Activated CD8-positive, alpha-beta memory T cell treated with anti-CD3 and anti-CD28 coated beads for 4 hours (primary cell): ENCODE measurements at places on chromosomes 7 and 10.

- DNase-seq: no peak
Observed at GRCh38 chr7:132352800-132353199, 223.5 kb downstream of the PLXNA4 start.

- no peak for DNase-seq
Observed at GRCh38 chr10:30431435-30431911, 2.5 kb upstream of the MAP3K8 start.

GRCh38 chr7:79506481-79506880, 53.0 kb upstream of the MAGI2 start:
- no peak for DNase-seq

DNA sequence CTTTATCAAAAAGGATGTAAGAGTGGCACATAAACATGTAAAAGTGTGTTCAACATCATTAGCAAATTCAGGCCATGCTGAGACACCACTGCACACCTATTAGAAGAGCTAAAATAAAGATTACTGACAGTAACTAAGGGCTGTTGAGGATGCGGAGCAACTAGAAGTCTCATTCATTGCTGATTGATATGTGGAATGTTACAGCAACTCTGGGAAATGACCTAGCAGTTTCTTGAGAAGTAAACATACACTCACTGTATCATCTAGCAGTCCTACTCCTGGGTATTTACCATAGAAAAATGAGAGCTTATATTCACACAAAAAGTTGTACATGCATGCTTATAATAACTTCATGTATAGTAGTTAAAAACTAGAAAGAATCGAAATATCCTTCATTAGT, 77.3 kb downstream of the CCSER2 start:
- DNase-seq: no peak

DNA sequence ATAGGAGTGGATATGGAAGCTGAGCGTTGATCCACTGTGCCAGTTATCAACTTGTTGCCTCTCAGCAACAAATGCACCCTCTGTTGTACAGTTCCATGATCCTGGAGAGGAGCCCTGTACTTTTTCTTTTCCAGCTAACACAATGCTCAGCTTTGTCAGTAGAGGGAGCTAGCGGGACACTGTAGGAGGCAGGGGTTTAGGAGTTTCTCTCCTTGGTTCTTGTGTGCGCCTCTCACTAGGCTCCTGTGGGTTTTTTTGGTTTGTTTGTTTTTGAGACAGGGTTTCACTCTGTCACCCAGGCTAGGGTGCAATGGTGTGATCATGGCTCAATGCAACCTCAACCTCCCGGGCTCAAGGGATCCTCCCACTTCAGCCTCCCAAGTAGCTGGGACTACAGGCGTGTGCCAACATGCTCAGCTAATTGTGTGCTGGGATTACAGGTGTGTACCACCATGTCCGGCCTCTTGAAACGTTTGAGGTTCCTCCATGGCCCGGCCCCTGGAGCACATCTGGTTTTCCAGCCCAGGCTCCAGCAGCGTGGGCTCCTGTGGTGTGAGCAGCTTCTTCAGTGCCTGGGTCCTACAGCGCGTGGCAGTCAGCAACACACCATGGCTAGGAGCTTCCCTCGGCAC, 12.0 kb upstream of the MARVELD1 start:
- no peak for DNase-seq

DNA sequence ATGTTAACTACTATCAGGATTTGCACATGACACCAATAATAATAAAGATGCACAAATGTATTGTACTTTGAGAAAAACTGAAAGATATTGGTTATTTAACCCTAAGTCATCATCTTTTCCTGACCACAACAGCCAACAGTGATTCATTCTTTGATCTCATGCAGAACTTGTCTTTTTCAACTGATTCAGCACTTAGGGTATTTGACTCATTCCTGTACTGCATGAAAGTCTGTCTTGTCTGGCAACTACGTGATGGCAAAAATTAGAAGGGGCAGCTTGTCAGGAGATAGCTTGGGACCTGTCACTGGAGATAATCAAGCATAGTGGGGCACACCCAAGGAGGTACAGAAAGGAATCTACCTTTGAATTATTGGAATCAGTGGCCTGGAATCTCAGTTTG, 77.8 kb upstream of the LRRC17 start:
- DNase-seq: no peak

DNA sequence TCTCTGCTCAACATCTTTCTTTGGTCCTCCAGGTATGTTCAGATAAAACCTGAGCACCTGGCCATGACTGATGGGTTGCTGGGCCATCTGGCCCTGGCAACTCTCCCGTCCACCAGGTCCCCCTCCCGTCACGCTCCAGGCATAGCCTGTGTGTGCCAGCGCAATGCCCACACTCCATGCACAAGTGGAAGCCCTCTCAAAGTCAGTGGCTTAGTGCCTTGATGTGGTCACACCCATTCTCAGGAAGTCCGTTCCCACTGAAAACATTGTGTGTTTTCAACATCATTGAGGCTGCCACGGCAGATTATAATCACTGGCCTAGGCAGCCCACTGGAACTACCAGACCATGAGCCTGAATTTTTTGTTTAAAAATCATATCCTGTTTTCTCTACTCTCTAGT, 170.6 kb upstream of the LANCL2 start:
- DNase-seq: no peak

DNA sequence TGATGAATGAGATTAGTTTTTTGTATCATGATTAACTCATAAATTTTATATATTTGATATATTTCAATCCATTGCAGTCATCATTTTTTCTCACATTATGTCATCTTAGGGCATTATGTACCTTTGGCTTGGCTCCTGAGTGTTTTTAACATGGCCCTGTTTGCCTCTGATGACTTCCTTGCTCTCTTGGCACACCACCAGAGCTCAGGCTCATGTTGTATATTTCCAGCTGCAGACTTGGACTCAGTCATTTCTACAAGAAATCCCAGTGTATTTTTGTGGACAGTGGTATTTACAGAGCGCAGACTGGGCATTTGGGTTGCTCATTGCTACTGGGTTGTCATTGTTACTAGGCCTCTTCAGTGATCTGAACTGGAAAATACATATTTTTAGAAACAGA, 188.5 kb downstream of the ADRA2A start:
- DNase-seq: no peak

DNA sequence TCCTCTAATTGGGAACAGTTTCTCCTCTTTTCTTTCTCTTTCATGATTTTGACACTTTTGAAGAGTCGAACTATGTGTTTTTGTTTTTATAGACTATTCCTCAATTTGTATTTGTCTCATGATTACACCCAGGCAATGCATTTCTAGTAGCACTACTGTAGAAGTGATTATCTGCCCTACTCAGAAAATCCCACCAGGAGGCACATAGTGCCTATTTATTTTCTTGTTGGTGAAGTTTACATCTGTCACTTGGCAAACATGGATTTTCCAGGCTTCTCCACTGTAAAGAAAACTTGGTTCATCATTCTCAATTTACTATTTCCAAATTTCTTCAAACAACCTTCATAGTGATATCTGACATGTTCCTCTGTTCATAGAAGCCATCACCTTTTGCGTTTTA, 893.9 kb downstream of the CCSER2 start:
- no peak for DNase-seq
